ENCODE measurements at places on chromosomes 6 and 20. TPM values are rescaled to one million over a fixed set of nuclear protein-coding genes. Genes with fewer than 3 reads are reported as not detected.

- peak; percentile 53 for DNase-seq
Observed at GRCh38 chr6:157106487-157106886, 216.8 kb downstream of the TMEM242 start.

GRCh38 chr20:33433465-33434234 lies 9.9 kb downstream of the SNTA1 start:
- DNase-seq: no peak

Gene PGC
- total RNA-seq: not detected

DNA sequence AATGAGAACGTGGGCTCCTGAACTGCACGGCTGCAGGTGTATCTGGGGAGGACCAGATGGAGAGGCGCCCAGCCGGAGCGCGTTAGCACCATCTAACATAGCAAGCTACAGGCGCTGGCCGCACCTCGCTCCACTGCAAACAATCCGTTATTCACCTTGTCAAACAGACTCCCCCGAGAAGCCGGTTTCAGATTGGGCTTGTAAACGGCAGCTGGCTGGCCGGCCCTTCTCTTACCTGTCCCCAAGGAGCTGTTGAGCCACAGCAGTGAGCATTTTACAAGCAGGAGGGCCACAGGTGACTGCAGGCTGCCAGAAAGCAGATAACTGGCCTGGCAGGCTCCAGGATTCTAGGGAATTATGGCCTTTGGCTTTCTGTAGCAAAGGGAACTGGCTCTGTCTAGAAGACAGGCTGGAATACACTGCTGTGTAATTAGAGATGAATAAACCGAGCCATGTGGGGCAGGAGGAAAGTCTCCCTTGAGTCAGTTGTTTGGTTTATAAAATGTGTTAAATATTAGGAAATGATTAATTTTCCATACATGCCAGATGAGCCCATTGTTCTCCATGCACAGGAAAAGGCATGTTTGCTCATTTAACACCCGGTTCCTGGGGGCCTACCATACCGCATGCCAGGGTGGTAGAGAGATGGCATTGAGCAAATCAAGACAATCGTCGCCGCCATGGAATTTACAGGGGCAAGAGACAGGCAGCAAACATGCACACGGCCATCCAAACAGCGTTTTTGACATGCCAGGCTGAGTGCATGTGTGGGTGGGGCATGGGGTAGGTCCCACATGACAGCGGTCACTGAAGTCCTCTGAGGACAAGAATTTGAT lies 159.3 kb downstream of the NFATC2 start:
- no peak for DNase-seq

Gene OR2J3
- not detected for total RNA-seq

Gene CRISP3
- not detected for total RNA-seq

GRCh38 chr20:49757597-49757996 lies 43.9 kb upstream of the B4GALT5 start:
- no peak for DNase-seq

DNA sequence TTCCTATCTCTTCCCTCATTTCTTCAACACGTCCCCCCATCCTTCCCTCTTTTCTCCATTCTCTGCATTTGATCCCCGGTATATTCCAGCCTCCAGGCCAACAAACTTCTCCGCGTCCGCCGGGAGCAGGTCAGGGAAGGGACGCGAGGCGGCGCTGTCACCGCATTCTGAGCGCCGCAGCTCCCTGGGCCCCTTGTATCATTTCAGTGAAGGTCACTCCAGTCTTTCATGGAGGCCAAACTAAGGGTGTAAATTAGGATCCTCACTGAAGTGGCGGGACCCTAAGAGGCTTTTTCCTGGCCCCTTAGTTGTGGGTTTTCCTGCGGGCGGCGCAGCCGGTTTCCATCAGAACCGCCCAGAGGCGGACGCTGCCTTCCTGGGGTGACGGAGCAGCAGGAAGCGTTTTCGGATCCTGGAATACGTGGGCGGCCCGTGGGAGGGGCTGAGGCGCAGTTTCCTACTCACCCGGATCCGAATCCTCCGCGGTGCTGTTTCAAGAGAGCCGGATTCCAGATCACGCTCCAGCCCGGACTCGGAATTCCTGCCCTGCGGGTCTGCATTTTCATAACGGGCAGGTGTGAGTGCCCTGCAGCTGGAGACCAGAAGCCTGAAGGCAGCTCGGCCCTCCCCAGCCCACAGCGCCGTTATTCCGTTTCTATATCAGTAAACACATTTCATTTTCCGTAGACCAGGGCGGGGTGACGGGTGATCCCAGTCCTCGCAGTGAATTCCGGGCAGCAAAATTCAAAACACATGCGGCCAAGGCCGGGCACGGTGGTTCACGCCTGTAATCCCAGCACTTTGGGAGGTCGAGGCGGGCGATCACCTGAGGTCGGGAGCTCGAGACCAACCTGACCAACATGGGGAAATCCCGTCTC lies 3.6 kb upstream of the MICA start:
- DNase-seq: peak; percentile 82
